DMS 273 treated with DMSO at 0.1 percent for 48 hours (cell line): ENCODE measurements at places on chromosomes 12 and 14.

- no peak for DNase-seq
These were observed 14.6 kb downstream of the RAPGEF3 start for GRCh38 chr12:47744005-47744651.

DNA sequence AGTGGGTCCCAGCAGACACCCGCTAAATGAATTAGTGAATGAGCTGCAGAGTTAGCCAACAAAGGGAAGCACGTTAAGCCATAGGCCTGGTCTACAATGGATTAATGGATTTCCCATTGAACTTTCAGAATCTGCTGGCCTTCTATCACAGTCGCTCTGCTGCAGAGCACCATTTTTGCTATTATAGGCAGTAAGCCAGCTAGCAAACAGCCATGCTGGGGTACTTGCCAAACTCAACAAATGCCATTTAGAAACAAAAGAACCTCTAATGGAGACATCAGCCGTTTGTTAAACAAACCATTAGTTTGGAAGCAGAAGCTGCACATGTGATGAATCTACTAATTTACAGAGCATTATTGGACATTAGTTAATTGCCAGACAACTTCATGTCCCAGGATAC is 181.1 kb upstream of the STXBP6 start:
- DNase-seq = no peak

DNA sequence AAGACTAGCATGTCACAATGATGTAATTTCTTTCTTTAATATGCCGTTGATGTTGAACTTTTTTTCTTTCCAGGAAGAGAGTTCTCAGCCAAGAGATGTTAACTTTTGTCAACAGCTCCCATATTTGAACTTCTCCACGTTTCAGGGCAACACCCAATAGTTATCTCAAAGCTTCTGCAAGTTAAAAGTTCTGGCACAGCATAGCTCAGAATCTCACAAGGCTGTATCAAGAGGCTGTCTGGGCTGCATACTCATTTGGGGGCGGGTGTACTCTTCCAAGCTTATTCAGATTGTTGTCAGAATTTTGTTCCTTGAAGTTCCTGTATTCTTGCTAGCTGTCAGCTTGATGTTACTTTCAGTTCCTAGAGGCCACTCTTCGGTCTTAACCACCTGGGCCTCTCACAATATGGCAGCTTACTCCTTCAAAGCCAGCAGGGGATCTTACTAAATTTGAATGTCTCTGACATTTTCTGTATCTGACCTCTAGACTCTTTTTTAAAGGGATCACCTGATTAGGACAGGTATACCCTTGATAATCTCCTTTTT is 38.9 kb downstream of the KCNC2 start:
- DNase-seq = no peak

- DNase-seq = no peak
These were observed 5.7 kb downstream of the FNTB start for GRCh38 chr14:64992328-64992885.

- no peak for DNase-seq
These were observed 166.9 kb upstream of the ATXN7L3B start for GRCh38 chr12:74370608-74371216.

DNA sequence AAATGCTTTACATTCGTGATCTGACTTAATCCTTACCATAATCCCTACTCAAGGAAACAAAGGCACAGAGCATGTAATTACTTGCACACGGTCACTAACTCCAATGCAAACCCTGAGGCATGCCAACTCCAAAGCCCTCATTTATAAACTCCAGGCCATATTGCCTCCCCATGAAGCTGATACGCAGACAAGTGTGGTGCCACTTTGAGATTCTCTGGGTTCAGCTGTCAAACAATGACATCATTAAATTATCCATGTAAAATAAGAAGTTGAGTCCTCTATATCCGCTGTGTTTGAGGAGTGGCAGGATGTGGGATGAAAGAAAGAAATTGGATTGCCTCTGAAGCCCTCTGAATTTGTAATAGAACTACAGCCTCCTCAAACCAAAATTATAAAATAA is 62.8 kb downstream of the ANO4 start:
- no peak for DNase-seq

DNA sequence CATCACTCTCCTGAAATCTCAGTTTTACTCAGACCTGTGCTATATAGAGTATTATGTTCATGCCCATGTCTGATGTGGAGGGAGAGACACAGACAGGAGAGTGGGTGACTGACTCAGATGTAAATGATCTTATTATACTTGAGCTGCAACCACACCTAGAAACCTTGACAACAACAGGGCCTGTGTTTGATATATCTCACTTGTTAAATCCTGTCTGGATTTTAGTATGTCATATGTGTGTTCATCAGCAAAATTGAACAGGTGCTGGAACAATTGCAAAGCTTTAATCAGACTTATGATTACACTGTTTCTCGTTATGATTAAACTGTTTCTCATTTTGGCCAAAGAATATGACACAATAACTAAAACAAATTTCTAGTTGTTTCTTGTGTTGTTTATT is 37.7 kb downstream of the DIP2B start:
- DNase-seq = no peak
